Astrocyte of the spinal cord (primary cell): ENCODE measurements at places on chromosomes 7 and 10.

GRCh38 chr10:78516756-78517155 is 483.1 kb downstream of the RPS24 start:
- no peak for DNase-seq

- peak; percentile 52 for DNase-seq
Observed at GRCh38 chr10:5413012-5413938, 918 bp downstream of the NET1 start.

- no peak for DNase-seq
Observed at GRCh38 chr7:99730238-99730810, 4.7 kb downstream of the CYP3A7 start.

- no peak for DNase-seq
Observed at GRCh38 chr10:68492118-68492517, 20.3 kb upstream of the DNA2 start.

- no peak for DNase-seq
Observed at GRCh38 chr7:141013345-141013715, 1.4 kb downstream of the MRPS33 start.
